ENCODE measurements at places on chromosomes 3 and 15.

- no peak for DNase-seq
Observed at GRCh38 chr3:97827741-97828471, 6.1 kb downstream of the CRYBG3 start.

DNA sequence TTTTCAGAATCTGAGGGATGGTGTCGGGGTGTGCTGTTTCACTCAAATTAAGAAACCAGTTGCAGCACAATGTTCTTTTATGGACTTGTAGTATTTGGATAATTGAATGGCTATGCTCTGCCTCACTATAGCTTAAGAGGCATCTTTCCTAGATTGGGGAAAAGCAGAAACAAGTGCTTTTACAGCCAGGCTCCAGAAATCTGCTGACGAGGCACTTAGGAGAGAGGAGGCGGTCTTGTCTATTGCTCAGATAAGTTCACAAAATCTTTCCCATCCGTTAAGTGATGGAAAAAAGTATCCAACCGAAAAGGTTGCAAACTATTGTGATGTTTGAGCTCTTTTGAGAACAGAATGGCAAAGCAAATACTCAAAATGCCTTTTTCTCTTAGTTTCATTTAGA is 336.1 kb upstream of the RARB start:
- DNase-seq, result no peak

DNA sequence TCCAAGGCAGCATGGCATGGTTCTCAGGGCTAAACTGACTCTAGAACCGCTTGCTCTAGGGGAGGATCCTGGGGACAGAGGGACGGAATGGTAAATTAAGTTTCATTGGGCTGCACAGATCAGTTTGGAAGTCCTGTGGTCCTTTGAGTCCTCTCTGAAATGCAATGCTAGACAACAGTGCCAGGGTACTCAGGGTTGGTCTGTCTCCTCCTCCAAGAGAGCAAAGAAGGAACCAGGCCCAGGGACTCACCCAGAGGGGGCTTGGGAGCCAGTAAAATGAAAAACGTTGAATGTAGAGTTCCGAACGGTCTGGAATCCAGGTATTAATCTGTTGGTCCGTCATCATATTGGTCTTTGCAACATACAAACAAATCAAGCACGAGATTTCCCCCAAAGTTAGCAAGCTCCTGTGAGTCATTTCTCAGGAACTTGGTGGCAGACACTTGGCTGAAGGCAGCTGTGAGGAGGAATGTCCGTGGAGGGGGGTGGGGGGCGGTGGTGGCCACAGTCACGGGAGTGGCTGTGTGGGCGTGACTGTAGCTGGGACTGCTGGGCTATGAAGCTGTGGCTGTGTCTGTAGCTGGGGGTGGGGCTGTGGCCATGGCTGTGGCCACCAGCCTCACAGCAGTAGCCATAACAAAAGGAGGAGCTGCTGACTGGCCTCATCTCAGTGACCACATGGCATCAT is 361.0 kb downstream of the SHQ1 start:
- peak; percentile 54 for DNase-seq

DNA sequence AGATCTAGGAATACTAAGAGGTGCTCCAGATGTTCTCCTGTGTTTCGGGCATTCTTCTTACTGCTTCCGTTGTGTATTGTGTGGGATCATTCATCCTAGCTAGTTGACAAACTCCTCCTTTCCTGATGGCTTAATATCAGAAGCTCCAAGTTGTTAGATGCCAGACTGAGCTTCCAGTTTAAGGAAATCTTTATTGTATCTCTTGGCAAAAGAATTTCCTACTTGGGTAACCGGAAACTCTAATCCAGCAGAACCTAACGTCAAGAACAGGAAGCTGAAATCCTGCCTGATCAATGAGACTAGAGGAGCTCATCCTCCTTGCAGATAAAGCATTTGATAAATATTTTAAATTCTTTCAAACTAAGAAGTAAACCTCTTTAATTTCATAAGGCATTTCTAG is 27.7 kb upstream of the MYH15 start:
- no peak for DNase-seq

- DNase-seq, result no peak
Observed at GRCh38 chr3:133588784-133589465, 15.4 kb downstream of the CDV3 start.

- DNase-seq, result no peak
Observed at GRCh38 chr3:197522881-197523441, 32.8 kb downstream of the BDH1 start.

- no peak for DNase-seq
Observed at GRCh38 chr3:132273036-132273435, 44.2 kb upstream of the ACP3 start.

DNA sequence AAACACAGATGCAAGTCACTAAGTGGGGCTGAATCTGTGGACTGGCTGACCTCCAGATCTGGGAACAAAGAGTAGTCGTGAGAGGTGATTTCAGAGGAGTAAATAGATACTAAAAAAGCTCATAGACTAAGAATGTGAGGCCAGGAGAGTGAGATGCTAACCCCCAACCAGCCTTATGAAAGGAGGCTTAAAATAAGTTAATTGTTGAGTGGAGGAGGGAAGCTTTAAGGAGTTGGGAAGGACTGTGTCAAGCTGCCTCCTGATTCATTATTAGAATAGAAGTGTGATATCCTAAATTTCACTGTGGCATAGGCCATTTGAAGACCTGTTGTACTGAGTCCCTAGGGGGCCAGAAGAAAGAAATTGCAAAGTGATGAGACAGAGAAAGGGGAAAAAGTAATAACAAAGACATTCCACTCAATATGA is 107.6 kb downstream of the RBPMS2 start:
- DNase-seq, result peak; percentile 3

- peak; percentile 84 for DNase-seq
Observed at GRCh38 chr3:178777718-178778411, 241.6 kb downstream of the KCNMB2 start.

DNA sequence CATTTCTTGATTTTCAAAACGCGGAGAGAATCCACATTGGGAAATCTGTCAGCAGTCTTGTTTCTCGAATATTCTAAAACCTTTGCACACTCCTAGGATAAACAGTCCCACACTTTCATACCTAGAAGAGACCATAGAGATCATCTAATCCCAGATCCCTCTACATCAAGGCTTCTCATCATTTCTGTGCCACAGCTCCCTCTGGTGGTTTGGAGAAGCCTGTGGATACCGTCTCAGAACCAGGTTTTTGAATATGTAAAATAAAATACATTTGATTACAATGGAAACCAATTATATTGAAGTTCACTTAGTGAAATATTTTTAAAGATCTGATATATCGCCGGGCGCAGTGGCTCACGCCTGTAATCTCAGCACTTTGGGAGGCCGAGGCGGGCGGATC is 211.9 kb upstream of the GOLGA6L4 start:
- peak; percentile 13 for DNase-seq

DNA sequence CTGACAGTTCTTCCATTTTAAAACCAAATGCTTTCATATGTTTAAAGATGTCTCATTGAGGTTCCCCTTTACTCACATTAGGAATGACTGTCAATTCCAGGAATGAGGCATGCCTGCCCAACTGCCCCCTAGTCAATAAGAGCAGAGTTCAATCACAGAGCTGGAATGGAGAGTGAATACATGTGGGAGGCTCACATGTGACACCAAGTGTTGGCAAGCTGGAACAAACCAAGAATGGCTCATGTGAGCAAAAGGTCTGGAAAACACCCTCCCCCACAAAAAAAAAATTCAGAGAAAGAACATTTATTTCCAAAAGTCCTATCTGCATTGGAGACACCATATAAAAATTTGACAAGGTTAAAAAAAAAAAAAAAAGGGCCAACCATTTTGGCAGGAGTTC is 3.7 kb downstream of the PBRM1 start:
- peak; percentile 92 for DNase-seq

GRCh38 chr15:57227899-57228298 is 148.4 kb upstream of the CGNL1 start:
- DNase-seq, result peak; percentile 64

DNA sequence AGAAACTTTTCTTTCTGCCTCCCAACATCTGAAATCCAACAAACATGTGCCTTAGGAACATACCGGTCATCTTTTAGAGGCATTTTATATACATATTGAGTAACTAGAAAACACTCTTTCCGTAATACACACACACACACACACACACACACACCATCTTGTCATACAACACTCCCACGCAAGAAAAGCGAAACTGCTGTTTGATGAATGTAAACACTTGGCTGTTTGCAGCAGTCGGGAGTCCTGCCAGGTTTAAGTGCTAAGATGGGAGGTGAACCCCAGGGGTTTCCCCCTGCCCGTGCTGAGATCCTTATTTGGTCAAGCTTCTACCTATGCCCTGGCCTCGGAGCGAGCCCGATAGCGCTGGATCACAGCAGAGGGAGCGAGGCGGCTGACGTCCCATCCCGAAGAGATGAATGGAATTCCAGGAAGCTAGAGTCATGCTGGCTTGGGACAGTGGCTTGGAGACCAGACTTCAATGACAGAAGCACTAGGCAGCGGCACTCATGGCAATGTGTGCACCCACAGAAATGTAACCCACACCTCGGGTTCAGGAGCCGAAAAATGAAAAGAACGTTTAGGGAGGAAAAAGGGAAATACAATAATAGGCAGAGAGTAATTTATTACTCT is 1.3 kb upstream of the THBS1 start:
- DNase-seq, result peak; percentile 52

GRCh38 chr3:44026220-44026865 is 215.3 kb upstream of the TOPAZ1 start:
- DNase-seq, result no peak

- no peak for DNase-seq
Observed at GRCh38 chr3:150681057-150681456, 22.7 kb downstream of the ERICH6 start.

DNA sequence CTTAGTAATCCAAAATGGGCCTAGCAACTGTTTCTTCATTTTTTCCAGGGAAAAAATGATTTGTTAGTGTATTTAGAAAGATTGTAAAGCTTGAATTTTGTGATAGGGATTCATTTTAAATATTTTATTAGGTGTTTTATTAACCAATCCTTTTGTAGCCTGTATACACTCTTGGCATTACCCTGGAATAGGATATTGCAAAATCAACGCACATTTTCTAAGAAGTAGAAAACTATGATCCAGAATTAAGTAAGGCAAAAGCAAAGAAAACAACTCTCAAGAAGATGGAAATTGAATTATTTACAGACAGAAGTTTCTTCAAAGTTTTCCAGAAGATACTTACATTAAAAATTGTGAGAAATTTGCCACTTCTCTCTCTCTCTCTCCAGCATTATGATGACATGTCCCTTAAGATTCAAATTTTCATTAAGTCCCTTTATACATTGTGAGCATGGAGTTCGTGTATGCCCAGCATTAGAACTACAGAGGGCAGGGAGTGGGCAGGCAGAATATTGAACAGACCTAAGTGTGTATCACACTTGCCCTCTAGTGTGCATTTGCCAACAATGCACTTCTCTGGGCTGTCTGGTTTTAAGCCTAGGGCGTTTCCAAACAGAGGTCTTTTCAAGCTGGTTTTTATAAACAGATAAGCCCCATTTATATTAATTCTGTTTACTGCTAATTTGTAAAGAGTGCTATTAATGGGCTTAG is 28.5 kb upstream of the CMSS1 start:
- peak; percentile 59 for DNase-seq

- DNase-seq, result no peak
Observed at GRCh38 chr3:17771177-17772017, 29.0 kb upstream of the TBC1D5 start.

- DNase-seq, result no peak
Observed at GRCh38 chr15:58065445-58066041, at the start of gene ALDH1A2. ALDH1A2 (minus strand) TSS chr15:58065711; CDS start chr15:58065650, 61 bp downstream.

DNA sequence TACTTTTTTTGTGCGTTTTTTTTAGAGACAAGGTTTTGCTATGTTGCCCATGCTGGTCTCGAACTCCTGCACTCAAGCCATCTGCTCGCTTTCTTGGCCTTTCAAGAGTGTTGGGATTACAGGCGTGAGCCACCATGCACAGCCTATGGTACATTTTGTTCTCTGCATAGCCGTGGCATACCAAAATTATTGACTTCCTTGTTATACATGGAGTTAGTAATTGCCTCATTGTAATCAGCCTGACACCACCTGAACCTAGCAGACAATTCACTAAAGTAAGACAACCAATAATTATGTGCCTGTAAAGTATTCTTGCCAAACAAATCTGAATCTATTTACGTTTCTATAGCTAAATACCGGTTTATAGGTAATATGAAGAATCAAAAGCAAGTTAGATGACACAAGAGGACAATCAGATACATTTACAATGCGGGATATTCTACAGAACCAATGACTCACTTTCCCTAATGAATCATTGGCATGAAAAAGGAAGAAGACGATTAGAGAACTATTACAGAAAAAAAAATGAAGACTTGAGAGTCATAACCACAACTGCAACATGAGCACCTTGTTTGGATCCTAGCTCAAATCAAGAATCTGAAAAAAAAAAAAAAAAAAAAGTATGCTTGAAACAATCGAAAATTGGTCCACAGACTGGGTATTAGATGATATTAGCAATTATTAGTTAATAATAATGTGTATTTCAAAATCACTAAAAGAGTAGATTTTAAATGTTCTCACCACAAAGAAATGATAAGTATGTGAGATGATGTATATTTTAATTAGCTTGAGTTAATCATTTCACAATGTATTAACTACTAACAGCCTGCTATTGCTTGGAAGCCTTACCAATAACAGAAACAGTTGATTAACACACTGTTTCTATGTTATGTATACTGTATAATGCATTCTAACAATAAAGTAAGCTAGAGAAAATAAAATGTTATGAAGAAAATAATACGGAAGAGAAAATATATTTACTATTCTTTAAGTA is 7.1 kb downstream of the GUCA1C start:
- no peak for DNase-seq

DNA sequence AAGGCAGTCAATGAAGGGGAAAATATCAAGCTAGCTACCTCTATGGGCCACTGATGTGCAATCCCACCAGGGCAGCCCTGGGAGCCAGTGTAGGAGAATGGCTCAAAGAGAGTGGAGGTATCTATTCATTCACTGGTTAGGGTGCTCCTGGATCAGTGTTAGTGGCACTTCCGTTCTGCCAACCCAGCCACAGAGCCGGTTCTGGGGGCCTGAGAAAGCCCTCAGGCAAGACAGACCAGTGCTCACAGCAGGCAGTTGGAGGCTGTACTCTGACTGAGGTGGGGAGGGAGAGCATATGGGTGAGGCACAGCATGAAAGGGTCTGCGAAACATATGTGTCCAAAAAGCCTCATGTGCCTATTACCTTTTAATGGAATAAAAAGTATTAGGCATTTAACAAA is 109.3 kb downstream of the KCNMB2 start:
- DNase-seq, result no peak

- no peak for DNase-seq
Observed at GRCh38 chr3:16728770-16729745, 123.8 kb upstream of the DAZL start.

- DNase-seq, result peak; percentile 18
Observed at GRCh38 chr15:67915461-67916374, 75.9 kb upstream of the RNU6-1 start.

Data from stromal cell of bone marrow (primary cell).